ENCODE measurements at places on chromosomes 1 and 21.

- no peak for DNase-seq
Observed at GRCh38 chr1:51569284-51570062, 47.4 kb upstream of the OSBPL9 start.

- no peak for DNase-seq
Observed at GRCh38 chr1:10059342-10059718, 26.6 kb downstream of the UBE4B start.

DNA sequence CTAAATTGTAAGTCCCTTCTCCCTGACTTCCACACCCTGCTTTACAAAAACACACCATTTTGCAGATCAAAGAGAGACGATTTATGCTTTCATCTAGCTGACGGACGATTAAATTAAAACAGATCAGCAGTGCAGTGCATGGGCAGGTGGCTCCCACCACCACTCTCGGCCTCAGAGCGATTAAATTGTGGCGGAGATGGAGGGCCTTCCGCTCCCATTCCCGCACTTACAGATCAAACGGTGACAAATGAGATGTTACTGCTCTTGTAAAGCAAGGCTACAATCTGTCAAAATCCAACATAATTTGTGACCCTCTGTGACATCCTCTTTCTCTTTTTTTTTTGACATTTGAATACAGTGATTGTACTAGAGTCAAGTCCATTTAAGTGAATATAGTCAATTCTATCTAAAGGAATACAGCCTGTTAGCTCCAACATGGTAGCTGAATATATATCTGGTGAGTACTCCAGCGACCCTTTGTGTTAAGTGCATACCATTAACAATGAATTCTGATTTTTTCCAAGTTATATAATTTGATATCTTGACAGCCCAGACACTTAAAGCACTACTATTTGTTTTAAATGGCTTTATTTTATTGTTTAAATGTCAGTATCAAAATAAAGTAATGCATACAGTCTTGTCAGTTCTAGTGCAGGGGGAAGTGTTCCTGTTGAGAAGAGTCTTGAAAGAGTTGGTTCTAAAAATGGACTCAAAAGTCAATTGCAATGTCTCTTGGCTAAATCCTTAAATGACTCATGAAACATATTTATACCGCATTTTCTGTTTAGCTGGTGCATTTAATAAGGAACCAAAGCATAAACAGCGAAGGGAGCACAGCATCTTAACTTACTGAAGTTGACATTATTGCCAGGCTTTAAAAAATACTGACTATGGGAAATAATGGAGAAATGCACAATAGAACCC, 109.0 kb downstream of the ESRRG start:
- no peak for DNase-seq

DNA sequence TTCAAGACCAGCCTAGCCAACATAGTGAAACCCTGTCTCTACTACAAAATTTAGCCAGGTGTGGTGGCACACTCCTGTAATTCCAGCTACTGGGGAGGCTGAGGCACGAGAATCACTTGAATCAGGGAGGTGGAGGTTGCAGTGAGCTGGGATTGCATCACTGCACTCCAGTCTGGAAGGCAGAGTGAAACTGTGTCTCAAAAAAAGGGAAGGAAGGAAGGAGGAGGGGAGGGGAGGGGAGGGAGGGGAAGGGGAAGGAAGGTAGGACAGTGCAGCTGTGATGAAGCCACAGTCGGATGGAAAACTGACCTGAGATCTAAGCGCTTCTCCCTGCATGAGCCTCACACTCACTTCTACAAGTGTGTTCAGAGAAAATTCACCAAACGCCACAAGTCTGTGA, 22.0 kb upstream of the FHAD1 start:
- no peak for DNase-seq

GRCh38 chr1:3539707-3540425, 71.4 kb downstream of the MEGF6 start:
- DNase-seq = no peak

GRCh38 chr1:234772345-234773147, 162.6 kb upstream of the IRF2BP2 start:
- DNase-seq = peak; percentile 87

DNA sequence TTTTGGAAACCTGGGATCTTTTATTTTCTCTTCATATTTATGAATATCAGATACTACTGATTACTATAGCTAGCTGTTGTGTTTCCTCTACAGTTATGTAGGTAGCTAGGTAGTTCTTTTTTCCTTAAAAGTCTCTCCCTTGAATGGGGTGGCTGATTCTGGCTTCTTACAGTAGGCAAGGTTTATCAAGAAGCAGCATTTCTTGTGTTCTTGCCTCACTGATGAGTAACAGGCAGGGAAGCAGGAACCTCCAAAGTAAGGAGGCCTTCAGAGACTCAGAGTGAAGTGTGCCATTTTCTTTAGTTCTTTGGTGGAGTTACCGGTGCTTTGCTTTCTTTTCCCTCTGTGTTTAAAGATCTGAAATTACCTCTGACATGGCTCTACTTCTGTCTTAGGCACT, 56.0 kb downstream of the ZMYM4 start:
- no peak for DNase-seq

- DNase-seq = no peak
Observed at GRCh38 chr1:8089535-8090228, 63.6 kb upstream of the ERRFI1 start.

DNA sequence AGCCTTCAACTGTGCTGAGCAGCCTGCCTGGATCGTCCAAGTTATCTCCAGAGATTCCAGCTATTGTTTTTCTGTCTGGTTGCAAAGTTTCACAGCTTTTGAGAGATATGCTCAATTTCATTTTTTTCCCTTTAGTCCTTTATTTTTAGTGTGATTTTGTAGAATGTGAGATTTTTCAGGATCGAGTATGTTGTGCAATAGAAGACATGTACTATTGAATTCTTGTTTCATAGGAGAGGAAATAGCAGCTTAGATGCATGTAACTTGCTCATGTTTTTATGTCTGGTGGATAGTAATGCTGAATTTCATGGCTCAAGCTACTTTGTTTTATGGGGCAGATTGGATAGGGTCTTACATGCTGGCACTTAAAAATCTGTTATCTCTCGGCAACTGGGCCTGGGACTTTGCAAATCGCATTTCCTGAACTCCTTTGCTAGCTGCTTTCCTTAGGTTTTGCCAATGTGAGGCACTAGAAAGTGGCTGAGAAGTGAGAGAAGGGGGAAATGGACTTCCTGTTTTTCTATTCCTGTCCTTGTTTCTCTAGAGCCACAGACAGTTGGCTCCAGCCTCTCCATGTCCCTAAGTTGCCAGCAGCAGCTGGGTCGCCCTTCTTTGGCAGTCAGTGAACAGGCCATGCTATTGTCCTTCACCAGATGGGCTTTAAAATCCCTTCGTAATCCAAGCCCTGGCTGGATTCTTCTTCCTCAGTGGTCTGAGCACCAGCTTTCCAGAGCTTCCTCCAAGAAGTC, 101.4 kb upstream of the PDE4B start:
- no peak for DNase-seq

DNA sequence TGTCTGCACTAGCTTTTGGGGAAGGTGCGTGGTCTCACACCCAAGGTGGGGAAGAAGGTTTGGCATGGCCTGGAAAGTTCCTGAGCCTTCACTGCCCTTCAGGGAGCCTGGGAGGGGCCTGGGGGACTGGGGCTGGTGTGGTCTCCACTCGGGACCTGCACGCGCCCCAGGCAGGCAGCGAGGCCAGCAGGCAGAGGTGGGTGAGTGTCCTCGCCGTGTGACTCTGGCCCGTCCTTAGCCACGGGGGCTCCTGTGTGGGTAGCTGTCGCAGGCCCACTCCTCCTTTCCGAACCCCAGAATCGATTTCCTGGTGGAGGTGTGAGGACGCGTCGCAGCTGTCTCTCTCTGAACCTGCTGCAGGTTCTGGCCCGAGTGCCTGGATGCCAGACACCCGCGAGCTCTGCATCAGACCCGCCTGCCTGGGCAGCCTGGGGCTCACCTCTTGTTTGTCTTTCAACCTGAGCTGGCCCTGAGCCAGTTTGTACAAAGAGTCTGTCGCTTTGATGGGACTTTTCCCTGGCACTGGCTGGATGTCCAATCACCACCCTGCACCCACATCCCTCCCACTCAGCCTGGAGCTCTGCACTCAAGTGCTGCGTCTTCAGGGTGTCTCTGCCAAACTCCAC, 36.0 kb upstream of the SLC19A1 start:
- DNase-seq = peak; percentile 89

DNA sequence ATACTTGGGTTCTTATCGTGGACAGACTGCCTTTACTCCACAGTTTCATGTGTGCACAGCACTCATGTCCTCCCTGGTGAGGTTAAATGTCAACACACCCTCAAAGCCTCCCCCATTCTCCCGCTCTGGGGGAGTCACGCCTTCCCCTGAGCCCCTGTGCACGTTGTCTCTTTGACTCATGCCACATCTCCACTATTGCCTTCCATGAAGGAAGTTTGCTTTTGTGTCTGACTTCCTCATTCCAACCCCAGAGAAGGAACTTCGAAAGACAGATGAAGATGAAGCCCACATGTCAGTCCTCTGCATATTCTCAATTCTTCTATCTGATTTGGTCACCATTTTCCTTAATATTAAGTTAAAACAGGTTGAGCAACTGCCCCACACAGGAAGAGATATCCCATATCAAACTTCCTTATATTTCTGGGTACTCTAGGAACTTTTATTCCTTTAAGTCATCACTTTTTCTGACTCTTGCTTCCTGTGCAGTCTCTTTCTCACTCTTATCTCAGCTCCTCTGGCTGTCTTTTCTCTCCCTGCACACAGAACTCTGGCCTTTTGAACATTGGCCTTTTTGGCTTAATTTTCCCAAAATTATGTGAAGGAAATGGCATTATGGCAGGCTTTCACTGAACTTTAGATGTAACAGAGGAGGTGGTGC, 41.5 kb downstream of the C4BPA start:
- DNase-seq = no peak

DNA sequence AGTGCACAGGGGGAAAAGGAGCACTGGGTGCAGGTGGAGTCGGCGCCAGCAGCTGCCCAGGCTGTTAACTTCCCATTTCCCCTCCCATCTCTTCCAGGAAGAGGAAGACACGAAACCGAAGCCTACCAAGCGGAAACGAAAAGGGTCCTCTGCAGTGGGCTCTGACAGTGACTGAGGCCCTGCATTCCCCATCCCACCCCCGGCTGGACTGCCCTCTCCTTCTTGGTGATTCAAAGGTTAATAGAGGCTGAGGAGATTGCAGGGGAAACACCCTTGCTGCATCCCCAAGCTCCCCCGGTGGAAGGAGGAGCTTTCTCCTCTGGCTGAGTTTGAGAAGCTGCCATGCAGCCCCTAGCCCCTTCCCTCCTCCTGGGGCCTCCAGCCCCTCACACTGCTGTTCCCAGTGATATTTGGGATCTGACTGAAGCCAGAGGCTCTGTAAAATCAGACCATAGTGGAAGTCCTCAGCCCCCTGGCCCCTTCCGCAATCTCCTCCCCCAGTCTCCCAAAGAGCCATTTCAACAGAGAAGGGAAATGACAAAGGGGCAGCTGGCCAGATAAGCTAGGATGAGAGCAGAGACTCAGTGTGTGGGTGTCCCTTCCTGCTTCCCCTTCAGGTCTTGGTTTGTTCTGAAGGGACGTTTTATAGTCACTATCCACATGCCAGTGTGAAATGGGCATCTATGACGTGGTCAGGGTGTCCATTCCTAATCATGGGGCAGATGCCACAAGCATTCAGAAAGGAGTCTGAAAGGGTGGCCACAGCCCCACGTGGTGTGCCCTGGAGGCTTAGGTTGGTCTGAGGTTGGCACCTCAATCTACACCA, 1.9 kb upstream of the SLC27A3 start:
- DNase-seq = no peak

DNA sequence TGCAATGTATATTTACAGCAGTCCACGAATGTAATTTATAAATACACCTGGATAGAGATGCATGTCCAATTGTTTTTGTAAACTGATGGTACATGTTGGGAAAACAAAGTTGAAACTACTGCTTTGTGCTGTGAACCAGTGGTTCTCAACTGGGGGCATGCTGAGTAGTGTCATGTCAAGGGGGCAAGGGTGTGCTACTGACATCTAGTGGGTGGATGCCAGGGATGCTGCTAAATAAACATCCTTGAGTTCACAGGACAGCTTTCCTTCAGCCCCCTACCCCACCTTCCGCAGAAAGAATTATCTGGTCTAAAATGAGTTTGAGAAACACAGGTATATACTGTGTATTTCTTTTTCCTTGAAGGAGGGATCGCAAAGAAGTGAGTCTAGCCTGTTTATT, 95.9 kb downstream of the RASAL2 start:
- no peak for DNase-seq

DNA sequence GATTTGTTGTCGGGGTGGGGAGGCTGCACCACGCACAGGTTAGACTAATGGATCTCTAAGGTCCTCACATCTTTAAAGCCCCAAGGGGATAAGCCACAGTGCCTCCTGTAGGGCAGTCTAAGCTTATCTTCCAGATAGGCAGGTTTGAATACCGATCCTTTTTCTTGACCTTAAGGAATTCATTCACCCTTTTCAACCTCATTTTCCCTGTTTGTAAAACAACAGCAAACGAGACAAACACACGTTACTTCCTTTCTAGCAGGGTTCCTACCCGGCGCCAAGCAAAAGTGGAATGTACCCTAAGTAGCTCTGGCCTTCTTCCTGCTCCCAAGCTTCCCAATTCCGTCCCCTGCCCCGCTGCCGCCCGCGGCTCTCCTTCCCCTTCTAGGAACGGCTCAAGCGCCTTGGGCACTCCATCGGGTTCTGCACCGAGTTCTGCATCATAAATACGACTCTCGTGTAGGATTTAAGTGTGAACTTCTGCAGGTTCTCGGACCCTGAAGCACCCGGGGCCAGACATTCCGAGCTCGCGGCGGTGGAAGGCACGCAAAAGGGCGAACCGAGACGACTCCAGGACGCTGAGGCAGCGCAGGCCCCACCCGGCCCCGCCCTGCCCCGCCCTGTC, 548 bp upstream of the CDC20 start:
- no peak for DNase-seq

GRCh38 chr1:29633771-29634170, 397.4 kb downstream of the PTPRU start:
- DNase-seq = peak; percentile 62

GRCh38 chr1:90295534-90295933, 300.6 kb downstream of the ZNF326 start:
- DNase-seq = no peak

DNA sequence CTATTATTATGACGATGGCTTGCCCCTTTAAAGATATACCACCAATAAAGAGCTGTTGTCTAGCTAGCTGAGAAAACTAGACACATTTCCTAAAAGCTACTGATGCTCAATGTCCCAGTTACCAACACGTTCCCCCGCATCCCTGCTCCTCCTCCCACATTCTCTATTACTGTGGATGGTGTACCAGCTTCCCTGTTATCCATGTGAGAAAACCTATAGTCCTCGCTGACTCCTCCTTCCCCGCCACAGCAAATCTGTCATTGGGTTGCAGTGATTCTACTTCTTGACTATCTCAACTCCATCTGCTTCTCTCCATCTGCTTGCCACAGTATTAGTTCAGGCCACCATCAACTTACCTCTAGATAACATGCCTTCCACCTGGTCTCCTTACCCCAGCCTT, 337.5 kb downstream of the KCNH1 start:
- no peak for DNase-seq

- no peak for DNase-seq
Observed at GRCh38 chr1:93331412-93331811, 14.3 kb upstream of the DR1 start.

DNA sequence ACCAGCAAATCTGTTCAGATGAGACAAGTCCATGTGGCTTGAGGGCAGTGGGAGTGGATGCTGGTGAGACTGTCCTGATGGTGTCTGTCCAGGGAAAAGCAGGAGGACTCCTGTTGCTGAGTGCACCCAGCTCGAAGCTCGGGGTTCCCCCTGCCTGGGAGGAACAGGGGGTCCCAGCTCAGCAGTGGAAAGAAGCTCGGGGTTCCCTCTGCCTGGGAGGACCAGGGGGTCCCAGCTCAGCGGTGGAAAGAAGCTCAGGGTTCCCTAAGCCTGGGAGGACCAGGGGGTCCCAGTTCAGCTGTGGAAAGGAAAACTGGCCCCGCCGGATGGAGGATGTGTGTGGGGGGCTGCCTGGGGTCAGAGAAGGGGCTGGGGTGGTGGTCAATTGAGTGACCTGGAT, 39.1 kb downstream of the CRYAA start:
- peak; percentile 73 for DNase-seq

Data from mesenteric fat pad (tissue), 1 donor.